ENCODE measurements at places on chromosomes 16 and 17. TPM values are rescaled to one million over a fixed set of nuclear protein-coding genes. Genes with fewer than 3 reads are reported as not detected.
A peak's percentile ranks its signal among the peaks of the same experiment; 100 is the strongest.

ZG16 gene
- 0.10 TPM for polyA plus RNA-seq

DHRS7C gene
- polyA plus RNA-seq: not detected

CHRNE gene
- 1.5 TPM for polyA plus RNA-seq

FGF11 gene
- polyA plus RNA-seq: 2.8 TPM

C1QBP gene
- polyA plus RNA-seq: 115 TPM

KRTAP2-3 gene
- polyA plus RNA-seq: not detected

HNF1B gene
- polyA plus RNA-seq: 36.2 TPM

PIEZO1 gene
- polyA plus RNA-seq: 129 TPM

TUBG1 gene
- polyA plus RNA-seq: 35.2 TPM

TPSB2 gene
- polyA plus RNA-seq: not detected

KRT35 gene
- not detected for polyA plus RNA-seq

DNA sequence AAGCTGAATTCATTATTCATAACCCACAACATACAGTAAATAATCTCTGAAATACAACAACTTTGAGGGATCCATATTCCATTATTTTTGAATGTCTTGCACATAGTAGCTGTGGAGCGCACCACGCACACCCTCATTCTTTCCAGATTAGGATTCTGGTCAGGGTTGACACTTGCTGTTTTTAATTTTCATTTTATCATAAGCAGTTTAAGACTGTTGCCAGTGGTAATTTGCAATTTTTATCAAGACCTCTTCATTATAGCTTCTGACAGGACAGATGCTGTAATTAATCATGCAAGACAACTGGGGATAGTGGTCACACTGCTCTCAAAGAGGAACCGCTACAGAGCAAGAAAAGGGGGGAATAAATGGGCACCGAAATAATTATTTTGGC, 109.7 kb downstream of the TOX3 start:
- DNase-seq: no peak

DNA sequence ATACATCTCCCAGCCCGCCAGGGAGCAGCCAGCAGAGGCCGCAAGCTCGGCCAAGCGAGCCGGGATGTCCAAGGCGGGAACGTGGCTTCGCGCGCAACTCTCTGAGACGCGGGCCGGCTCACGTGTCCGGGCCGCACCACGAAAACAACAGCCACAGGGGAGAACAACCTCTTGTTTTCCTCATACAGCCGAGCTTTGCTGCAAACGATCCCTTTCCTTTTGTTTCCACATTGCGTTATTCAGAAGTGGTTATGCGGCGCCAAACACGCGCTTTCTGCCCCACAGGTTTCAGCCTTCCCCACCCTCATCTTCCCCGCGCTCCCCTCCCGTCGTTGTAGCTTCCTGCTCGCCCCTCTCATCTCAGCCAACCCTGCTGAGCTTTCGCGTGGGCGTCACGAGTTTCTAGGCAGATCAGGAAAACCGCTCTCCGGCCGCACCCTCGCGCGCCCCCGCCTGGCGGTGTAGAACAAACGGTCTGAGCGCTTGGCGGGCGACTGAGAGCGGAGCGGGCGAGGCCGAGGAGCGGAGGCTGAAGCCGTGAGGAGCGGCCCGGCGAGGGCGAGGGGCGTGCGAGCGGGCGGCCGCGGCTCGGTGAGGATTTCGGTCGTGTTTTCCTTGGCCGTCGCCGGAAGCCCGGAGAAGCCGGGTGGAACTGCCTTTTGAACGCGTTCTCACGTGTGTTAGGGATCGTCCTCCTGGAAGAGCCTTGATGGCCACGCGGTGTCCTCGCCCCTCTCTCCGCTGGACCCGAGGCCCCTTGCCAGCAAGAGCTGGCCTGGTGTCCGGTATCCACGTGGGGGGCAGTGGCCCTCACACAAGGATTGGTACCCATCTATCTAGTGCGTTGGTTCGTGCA, 6.6 kb upstream of the SMARCD2 start:
- peak; percentile 85 for DNase-seq

DNA sequence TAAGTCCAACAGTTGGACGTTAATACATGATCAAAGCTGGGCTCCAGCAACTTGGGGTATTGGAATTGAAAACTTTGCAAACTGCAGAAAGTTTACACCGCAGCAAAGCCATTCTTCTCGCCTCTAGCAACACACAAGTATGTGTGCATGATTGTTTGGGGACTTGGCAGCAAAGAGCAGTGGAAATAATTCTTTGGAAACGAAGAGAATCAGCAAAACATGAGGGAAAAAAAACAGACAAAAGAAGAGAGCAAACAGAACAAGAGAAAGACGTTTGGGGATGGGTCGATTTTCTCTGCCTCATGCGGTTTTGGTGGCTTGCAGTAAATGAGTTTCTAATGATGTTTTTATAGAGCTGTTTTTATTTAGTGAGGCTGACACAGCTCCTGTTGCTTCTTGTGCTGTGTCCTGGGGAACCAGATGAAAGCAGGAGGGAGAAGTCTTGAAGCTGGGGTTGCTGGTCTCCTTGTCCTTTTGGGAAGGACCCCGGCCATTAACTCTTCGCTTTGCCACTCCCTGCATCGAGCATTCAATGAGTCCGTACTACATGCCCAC, 502.9 kb downstream of the GRIN2A start:
- DNase-seq: no peak

GRCh38 chr17:60712675-60713074, 35.0 kb downstream of the BCAS3 start:
- DNase-seq: no peak

- DNase-seq: no peak
These were observed 69.1 kb upstream of the PMFBP1 start for GRCh38 chr16:72241008-72241407.

GRCh38 chr16:23642246-23642774, 1.0 kb downstream of the DCTN5 start:
- DNase-seq: no peak

DNA sequence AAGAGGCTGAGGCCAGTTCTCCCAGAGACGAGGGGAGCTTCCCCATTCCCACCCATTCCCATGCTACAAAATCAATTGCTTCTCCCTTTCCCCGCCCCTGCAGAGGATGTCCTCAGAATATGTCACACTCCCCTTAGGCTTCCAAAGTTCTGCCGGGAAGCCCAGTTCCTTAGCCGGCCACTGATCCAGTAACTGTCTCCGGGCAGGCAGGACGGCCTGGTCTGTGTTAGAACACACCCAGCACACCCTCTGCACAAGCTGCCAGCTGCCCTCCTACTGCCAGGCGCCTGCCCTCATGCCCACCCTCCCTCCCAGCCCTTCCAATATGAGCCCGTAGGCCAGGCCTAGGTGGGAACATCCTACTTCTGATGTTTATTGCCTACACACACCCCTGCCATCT, 31.1 kb downstream of the SGSM2 start:
- no peak for DNase-seq

DNA sequence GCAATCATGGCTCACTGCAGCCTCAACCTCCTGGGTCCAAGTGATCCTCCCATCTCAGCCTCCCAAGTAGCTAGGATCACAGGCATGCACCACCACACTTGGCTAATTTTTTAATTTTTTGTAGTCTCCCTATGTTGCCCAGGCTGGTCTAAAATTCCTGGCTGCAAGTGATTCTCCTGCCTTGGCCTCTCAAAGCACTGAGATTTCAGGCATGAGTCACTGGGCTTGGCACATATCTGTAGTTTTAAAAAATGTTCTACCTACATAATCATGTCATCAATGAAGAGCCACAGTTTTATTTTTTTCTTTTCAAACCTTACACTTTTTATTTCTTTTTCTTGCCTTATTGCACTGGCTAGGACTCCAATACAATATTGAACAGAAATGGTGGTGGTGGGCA, 33.1 kb upstream of the COL1A1 start:
- DNase-seq: no peak

DNA sequence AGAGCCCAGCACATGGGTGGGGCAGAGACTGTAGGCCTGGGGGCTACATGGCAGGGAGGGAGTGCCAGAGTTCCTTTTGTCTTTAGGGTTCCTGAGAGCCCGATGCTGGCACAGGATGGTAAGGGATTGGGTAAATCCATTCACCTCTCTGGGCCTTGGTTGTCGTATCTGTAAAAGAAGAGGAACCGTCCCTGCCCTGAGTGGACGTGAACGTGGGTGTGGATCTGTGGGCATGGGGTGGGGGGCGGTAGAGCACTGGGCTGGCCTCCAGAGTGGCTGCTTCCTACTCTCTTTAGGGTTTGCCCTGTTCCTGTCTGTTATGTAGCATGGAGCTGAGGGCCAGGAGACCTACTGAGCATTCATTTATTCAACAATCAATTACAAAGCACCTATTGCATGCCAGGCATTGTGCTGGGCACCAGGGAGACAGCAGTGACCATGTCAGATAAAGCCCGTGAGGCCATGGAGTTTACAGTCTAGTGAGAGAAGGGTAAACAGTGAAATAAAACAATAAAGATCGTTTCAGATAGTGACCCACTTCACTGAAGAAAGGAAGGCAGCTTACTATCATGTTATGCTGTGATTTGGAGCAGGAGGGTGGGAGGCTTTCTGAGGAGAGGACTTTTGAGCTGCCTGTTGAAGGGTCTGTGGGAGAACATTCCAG, 13.1 kb upstream of the TCAP start:
- no peak for DNase-seq

DNA sequence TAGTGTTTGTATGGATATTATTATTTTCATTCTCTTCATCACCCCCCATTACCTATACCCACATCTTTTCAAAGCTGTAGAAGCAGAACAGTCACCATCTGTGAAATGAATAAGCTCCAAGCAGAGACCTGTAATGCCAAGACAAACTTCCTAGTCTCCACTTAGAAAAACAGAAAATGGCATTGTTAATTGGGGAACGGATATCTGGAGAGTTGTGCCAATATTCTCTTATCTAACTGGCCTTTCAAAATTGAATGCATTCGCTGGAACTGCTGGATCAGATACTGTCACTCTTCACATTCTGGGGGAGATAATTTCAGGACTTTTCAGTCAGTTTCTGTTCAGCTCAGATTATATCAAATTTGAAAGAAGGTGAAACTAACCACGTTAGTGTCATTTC, 464.4 kb upstream of the GOT2 start:
- DNase-seq: no peak

GRCh38 chr16:11835309-11835708, 16.0 kb downstream of the RSL1D1 start:
- DNase-seq: no peak

DNA sequence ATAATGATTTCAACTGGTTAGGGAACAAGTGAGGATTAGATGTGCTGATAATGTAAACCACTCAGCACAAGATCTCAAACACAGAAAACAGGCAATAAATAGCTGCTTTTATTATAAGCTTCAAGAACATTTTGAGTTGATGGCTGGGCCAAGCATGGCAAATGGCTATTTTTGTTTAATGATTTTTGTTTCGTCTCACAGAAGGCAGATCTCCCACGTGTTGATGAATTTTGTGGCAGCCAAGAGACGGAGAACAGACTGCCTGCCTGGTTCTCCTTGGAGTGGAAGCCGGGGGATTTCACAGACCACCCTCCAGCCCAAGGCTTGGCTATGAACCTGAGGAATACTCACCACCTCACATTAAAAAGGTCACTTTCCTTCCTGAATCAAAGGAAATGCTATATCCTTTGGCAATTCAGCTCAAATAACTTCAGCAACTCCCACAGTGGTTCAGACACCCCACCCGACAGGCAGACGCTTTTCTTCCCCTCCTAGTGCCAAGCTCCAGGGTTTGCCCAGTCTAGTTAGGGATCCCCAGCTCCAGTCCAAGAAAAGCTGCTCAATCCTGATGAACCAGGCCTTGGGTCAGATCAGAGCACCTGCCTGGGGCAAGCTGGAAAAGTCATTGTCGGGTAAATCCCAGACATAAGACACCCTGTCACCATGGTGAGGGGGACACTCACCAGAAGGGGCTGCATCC, 593.5 kb downstream of the TOX3 start:
- DNase-seq: no peak

DNA sequence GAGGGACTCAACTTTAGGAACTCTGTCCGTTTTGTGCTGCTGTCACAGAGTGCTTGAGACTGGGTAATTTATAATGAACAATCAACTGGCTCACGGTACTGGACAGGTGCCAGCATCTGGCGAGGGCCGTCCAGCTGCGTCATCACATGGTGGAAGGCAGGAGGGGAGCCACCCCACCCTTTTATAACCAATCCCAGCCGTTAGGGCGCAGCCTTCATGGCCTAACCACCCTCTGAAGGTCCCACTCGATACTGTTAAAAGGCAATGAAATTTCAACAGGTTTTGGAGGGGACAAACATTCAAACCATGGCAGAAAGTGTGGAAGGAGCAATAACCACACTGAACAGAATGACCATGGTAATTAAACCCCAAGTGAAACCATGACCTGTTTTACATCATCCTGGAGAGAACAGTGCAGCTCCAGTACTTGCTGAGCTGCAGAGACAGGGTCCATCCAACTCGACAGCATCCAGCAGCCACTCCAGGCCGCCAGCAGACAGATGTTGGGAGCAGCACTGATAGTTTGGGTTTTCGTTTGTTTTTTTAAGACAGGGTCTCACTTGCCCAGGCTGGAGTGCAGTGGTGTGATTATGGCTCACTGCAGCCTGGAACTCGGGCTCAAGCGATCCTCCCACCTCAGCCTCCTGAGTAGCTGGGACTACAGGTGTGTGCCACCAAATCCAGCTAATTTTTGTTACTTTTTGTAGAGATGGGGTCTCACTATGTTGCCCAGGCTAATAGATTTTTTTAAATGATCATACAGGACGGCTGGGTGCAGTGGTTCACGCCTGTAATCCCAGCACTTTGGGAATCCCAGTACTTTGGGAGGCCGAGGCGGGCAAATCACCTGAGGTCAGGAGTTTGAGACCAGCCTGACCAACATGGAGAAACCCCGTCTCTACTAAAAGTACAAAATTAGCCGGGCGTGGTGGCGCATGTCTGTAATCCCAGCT, 11.0 kb downstream of the CHMP6 start:
- DNase-seq: no peak

GRCh38 chr16:67736858-67737257, 17.7 kb upstream of the GFOD2 start:
- DNase-seq: no peak

DNA sequence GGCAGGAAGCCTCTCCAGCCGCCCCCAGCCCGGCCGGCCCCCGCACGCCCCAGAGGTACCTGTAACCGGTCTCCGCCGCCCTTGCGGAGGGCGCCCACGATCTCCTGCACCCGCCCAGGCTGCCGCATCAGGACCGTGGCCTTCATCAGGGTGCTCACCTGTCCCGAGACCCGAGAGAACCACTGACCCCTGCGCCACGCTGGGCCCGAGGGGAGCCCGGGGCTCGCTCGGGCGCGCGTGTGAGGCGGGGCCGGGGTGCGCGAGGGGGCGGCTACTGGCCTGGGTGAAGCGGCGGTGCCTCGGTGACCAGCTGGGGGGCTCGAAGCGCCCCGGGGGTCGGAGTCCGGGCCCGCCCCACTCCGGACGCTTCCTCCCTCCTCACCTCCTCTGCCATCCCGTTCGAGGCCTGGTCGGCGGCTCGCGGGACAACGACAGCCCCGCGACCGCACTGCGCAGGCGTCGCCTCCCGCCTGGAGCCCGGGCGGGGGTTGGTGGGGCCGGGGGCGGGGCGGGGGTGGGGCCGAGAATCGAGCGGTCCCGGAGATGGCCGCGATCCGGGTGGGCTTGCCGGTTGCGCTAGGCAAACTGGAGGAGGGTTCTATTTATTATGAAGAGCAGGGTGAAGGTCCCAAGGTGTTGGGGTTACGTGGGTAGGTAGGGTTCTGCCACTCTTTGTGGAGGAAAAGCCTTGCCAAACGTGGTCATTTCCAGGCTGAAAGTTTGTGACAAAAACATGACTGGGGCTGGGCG, at the start of gene NT5C3B:
Gene NT5C3B, minus strand, starts transcription at position 433 of the 750 bp plus-strand sequence. Its CDS starts 39 bp downstream, at position 394.
- peak; percentile 86 for DNase-seq

Measured in left lung (tissue), 14 donors.